Activated CD4-positive, alpha-beta T cell treated with anti-CD3 and anti-CD28 coated beads, Interleukin-2, amount 10 ng/mL, durations not matched to agents 24 days and 14 days (primary cell): ENCODE measurements at places on chromosomes 11 and 22.

- no peak for DNase-seq
Observed at GRCh38 chr22:44391481-44392445, 79.0 kb upstream of the SHISAL1 start.

DNA sequence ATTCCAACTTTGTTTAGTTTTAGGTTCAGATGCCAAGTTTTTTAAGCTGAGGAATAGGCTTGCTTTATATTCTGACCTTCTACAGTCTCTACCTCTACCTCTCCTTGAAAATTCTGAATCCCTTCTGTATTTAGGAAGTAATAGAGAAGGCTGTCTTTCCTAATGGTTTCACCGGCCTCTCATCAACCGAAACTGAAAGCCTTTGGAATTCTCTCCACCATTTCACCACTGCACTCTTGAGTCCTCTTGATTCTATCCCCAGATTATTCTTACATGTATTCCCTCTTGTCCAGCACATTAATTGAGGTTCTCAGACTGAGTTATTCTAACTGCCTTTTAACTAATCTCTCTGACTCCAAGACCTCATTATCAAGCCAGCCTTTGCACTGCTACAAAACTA lies 67.7 kb upstream of the PICALM start:
- DNase-seq = no peak

- DNase-seq = no peak
Observed at GRCh38 chr22:34997633-34998299, 68.2 kb upstream of the ISX start.

GRCh38 chr22:33274214-33275072 lies 216.3 kb upstream of the SYN3 start:
- DNase-seq = peak; percentile 61

- DNase-seq = peak; percentile 84
Observed at GRCh38 chr22:50274311-50274710, 4.1 kb upstream of the MAPK11 start.

DNA sequence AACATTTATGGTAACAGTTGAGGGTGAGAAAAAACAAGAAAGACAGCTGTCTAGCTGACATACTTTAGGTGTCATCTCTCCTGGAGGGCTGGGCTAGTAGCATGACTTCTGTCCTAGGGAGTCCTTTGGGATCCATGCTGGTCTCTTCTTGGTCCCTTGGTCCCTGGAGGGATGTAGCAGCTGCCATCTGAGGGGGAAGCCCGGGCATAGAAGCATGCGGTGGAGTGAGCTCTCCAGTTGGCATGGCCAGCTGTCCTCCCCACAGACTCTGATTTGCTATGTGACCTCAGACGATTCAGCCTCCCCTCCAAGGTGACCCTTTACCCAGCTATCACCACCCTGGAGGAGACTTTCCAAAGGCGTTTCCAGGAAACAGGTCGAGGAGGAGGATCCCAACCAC lies 28.7 kb downstream of the POU2F3 start:
- DNase-seq = no peak

DNA sequence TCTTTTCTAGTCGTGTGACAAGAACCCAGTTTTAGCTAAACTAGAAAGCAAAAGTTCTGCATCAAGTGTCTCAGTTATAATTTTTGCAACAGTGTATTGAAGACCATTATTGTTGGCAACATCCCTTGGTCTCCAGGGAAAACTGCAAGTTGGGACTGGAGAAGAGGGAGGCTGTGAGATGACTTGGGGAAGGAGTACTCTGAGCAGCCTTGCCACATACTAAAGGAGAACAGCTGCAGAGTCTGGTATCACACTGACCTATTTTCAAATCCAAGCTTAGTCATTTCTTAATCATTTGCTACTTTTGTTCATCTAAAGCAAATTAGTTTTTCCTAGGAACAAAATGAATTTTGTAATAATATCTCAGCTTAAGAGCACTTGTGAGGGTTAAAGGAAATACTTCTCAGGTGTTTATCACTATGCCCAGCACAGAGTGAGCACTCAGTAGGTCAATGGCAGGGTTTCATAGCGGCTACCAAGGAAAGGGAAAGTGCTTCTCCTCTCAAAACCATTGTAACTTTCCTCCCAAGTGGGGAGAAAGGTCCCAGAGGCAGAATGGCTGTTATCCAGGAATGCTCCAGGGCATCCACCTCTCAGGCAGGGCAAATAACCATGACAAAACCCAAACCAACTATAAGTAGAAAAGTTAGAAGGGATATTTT lies 247.1 kb downstream of the C11orf87 start:
- no peak for DNase-seq

- DNase-seq = no peak
Observed at GRCh38 chr22:40687706-40688105, 8.4 kb downstream of the MCHR1 start.

GRCh38 chr11:128525411-128526243 lies 61.7 kb downstream of the ETS1 start:
- peak; percentile 82 for DNase-seq

- DNase-seq = no peak
Observed at GRCh38 chr11:120914601-120915000, 109.3 kb upstream of the TBCEL start.

DNA sequence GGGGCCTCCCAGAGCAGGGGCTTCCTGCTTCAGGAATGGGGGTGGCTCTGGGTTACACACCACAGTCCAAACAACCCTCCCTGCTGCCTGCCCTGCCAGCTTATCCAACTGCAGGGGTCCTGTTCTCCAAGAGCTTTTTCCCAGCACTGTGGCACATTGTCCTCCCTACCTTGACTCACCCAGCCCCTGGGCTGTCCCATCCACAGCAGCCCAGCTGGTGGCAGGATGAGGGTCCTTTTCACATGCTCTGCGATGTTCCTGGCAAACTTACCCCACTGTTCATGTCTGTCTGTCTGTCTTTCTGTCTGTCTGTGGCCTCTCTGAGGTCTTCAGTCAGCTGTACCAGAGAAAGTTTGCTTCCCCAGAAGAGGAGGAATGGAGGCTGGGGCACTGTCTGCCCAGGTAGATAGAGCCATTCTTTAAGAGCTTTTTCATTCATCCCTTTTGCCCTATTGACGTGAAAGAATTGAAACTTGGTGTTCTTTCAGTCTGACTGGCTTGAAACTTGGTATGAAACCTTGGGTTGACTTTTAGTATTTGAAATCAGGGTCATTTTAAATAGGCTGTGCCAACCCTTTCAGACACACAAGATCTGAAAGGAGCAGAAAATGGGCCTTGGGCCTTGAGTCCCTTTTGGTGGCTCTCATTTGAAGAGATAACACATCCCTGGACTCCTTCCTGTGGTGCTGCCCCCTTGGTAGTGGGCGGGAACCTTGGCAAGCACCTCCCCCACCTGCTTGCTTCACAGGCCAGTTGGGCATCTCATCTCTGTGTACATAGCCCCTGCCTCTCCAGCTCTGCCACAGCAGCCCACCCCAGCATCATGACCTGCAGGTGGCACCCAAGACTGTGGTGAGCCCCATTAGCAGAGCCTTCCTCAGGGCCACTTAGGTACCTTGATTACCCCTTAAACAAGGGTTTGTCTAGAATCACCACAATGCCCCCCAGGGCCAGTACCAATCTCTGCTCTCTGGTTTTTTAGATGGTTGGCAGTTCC lies 74.6 kb upstream of the SUSD2 start:
- DNase-seq = peak; percentile 73

DNA sequence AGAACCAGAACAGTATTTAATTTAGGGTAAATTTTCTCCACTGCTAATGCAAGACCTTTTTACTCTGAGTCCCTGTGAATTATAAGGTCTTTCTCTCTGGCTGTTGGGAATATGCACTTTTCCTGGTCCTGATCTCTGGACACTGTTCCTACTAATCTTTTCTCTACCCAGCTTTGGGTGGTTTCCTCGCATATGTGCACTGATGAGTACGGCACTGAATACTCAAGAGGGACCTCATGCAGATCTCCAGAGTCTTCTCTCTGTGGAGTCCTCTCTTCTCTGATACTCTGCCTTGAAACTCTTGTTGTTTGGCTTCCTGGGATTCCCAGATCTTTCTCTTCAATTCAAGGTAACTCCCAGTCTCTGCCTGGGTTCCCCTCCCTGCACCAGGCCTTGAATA lies 14.0 kb downstream of the KCTD14 start:
- DNase-seq = no peak
